Right lobe of liver (tissue), 6 donors: ENCODE measurements at places on chromosomes 12 and 14. TPM values are rescaled to one million over a fixed set of nuclear protein-coding genes. Genes with fewer than 3 reads are reported as not detected.

- peak; percentile 41 for DNase-seq
- H3K27me3 ChIP-seq, result no peaks in the 10 kb centered on the region
- no peak overlapping the region for H3K4me3 ChIP-seq
Measured at GRCh38 chr12:115423546-115423987, 739.6 kb upstream of the TBX3 start.

DNA sequence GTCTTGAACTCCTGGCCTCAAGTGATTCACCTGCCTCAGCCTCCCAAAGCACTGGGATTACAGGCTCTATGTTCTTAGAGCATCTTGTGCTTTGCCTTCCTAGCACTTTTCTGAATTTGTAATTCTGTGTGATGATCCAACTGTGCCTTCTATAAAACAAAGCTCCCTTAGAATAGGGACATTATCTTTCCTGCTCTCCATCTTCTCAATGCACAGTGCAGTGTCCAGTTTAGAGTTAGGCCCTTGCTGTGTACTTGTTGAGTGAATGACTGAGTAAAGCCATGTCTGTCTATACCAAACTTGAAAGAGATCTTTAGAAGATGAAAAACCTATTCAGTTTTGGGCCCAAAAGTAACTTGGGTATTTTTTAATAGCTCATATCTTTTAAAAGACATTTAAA lies 5.2 kb downstream of the WDR20 start:
- H3K4me3 ChIP-seq, result no peak overlapping the region
- no peak for DNase-seq
- no peaks in the 10 kb centered on the region for H3K27me3 ChIP-seq
- peaks cover 5% of the 10 kb centered on the region for H3K4me1 ChIP-seq
- H3K27ac ChIP-seq, result no peak overlapping the region

GRCh38 chr12:48925304-48926011 lies at the start of gene FKBP11:
Gene FKBP11, minus strand, starts transcription at chr12:48925492. Its CDS starts 64 bp downstream, at chr12:48925428.
- peak; percentile 79 for DNase-seq
- H3K27ac ChIP-seq, result peak within 1 kb of the TSS; percentile 52

- H3K36me3 ChIP-seq, result no peaks in the 10 kb centered on the region
- no peak overlapping the region for H3K4me3 ChIP-seq
- peaks cover 9% of the 10 kb centered on the region for H3K4me1 ChIP-seq
- H3K27me3 ChIP-seq, result no peaks in the 10 kb centered on the region
- no peak for DNase-seq
Measured at GRCh38 chr12:98738539-98738938, 93.4 kb downstream of the APAF1 start.

GRCh38 chr12:52739963-52740362 lies 36.6 kb upstream of the KRT77 start:
- no peak overlapping the region for H3K4me3 ChIP-seq
- no peak overlapping the region for H3K27ac ChIP-seq
- H3K36me3 ChIP-seq, result no peaks in the 10 kb centered on the region
- H3K27me3 ChIP-seq, result no peaks in the 10 kb centered on the region
- DNase-seq, result no peak

CLEC9A gene
- total RNA-seq, result not detected

ASCL1 gene
- total RNA-seq, result 0.75 TPM
